ENCODE measurements at places on chromosomes 3 and 15. TPM values are rescaled to one million over a fixed set of nuclear protein-coding genes. Genes with fewer than 3 reads are reported as not detected.
A peak's percentile ranks its signal among the peaks of the same experiment; 100 is the strongest.

Gene TEX9
- 10.7 TPM for total RNA-seq

Gene PLS1
- 1.8 TPM for total RNA-seq

DNA sequence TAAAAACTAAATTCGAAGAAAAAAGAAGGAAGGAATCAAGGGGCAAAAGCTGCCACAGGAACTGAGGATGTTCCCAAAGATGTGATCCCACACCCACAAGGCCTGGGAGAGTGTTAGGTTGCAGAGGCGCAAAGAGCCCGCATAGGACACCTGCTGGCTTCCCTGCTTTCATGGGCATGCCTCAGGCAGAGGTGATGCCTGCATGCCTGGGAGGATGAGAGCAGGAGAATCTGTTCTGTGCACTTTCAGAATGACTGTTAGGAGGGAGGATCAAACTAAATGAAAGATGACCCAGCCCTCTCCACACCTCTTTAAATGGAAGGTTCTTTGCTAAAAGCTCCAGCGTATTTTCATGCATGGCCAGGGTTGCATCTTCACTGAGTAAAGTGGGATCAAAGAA, 162.4 kb downstream of the PLCL2 start:
- DNase-seq = no peak

- peak; percentile 84 for DNase-seq
Measured at GRCh38 chr3:66381626-66382025, 119.2 kb downstream of the LRIG1 start.

DNA sequence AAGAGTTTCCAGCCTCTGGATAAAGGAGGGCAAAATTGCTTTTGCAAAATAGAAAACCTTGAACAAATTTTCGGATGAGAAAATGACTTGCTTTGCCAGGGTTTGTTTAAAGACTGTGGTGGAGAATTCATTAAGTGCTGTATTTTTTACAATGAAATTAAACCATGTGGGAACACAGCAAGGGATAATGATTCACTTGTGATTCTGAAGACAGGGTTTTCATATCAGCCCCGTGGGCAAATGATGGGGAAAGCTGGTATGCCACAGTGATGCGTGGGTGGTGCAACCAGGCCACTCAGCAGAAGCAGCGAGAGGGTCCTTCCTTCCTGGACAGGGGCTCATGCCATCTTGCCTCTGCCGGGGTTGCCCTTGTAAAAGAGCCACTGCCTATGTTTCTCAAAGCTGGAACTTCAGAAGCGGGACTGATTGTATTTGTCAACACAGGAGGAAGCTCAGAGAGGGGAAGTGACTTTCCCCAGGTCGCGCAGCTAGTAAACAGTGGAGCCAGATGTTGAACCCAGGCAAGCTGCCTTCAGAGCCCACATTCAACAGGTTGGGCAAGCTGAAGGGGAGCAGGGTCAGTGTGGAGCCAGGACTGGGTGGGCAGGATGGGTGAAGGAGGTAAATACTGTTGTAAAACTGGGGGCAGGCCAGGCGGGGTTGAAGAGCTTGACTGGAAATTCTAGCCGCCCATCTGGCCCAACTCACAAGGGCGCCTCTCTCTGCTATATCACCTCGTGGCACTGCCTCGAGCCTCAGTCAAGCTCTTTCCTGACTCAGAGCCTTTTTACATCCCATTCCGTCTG, 79.1 kb downstream of the TOP2B start:
- DNase-seq = no peak

- no peak for DNase-seq
Measured at GRCh38 chr3:17258823-17259436, 374.2 kb downstream of the PLCL2 start.

- no peak for DNase-seq
Measured at GRCh38 chr15:47720555-47720954, 3.2 kb downstream of the SEMA6D start.

DNA sequence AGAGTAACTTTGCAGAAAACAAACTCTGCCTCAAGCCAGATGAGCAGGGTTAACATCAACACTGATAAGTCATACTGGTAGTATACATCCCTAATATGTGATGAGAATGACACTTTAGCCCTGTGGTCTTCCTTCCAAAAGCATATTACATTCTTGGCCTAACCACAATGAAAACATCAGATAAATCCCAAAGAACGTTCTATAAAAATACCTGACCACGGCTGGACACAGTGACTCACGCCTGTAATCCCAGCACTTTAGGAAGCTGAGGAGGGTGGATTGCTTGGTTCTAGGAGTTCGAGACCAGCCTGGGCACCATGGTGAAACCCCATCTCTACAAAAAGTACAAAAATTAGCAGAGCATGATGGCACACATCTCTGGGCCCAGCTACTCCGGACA, 4.7 kb downstream of the TMCC1 start:
- no peak for DNase-seq

All from sigmoid colon (tissue), 7 donors.